AG10803 (cell line): ENCODE measurements at places on chromosomes 5 and 9.
A peak's percentile ranks its signal among the peaks of the same experiment; 100 is the strongest.

DNA sequence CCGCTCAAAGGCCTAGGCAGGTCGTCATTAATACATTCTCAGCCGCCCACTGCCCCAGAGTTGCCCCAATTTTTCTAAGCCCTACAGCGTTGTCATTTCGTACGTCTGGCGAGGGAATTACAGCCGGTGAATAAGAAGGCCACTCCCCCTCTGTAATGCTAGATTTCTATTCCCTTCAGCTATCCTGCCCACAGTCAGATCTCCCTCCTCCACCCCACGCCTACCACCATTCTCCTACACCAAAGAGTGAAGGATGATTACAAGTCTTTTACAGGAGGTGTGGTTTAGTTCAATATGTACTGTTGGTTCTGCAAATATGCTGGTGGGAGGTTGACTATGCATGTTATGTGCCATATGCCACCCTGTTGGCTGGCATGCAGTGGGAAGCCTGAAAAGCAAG is 83.7 kb upstream of the SMIM15 start:
- no peak for DNase-seq

DNA sequence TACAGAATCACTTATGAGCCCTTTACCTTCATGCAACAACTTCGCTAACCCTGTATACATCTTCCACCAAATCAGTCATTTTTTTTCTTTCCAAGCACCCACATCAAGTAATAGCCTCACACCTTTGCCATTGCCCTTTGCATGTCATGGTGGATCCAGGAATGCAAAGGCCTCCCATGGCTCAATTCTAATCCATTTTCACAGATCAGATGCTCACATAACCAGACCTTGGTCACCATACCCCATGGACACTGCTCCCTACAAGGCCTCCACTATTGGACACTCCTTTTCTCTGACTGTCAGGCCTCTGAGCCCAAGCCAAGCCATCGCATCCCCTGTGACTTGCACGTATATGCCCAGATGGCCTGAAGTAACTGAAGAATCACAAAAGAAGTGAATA is 179.5 kb downstream of the RASEF start:
- DNase-seq: no peak

GRCh38 chr9:127167560-127168326 is 45.3 kb upstream of the ANGPTL2 start:
- no peak for DNase-seq

- peak; percentile 80 for DNase-seq
Measured at GRCh38 chr9:71793386-71794105, 25.2 kb upstream of the CEMIP2 start.

DNA sequence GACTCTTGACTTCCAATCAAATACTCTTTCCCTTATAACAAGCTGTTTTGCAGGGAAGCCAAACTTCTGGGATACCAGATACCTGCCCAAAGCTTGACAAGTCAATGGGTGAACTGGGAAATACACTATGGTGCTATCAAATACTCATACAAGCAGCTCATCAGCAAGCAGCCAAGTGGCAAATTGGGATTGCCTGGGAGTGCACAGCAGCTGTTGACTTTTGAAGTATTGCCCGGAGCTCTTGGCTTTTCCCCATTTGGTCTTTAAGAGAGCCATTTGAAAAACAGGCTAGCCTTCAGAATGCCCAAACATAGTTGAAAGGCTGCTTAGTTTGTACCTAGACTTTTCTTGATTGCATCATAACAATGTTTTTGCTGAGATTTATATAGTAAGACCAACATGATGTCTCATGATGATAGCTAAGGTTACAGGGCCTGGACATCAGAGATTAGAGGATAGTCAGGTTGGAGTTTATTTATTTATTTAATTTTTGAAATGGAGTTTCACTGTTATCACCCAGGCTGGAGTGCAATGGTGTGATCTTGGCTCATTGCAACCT is 210.1 kb upstream of the ZNF608 start:
- no peak for DNase-seq

GRCh38 chr9:136835932-136836904 is 6.1 kb upstream of the AJM1 start:
- DNase-seq: no peak

GRCh38 chr5:142428773-142429473 is 104.1 kb upstream of the SPRY4 start:
- no peak for DNase-seq

- no peak for DNase-seq
Measured at GRCh38 chr9:26262421-26263107, 584.3 kb upstream of the TUSC1 start.

GRCh38 chr9:5095795-5096194 is 89.6 kb downstream of the INSL6 start:
- no peak for DNase-seq

DNA sequence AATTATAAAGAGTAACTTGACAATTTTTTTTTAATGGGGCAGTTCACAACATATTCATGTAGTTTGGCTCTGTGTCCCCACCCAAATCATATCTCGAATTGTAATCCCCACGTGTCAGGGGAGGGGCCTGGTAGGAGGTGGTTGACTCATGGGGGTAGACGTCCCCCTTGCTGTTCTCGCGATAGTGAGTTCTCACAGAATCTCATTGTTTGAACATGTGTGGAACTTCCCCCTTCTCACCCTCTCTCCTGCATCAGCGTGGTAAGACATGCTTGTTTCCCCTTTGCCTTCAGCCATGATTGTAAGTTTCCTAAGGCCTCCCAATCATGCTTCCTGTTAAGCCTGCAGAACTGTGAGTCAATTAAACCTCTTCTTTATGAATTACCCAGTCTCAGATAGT is 40.7 kb downstream of the FBXW11 start:
- no peak for DNase-seq

- no peak for DNase-seq
Measured at GRCh38 chr5:165083394-165083793, 1578.0 kb downstream of the MAT2B start.

- no peak for DNase-seq
Measured at GRCh38 chr9:36987891-36988290, 46.2 kb downstream of the PAX5 start.

- peak; percentile 77 for DNase-seq
Measured at GRCh38 chr5:67476531-67476930, 279.9 kb upstream of the CD180 start.
